Stimulated activated naive B cell treated with anti-CD40 and anti-IgM and Interleukin-4, amounts not matched to agents 10 μg/mL and 1 μg/mL and 100 μg/mL, for 72 hours (primary cell): ENCODE measurements at places on chromosomes 4 and X.

DNA sequence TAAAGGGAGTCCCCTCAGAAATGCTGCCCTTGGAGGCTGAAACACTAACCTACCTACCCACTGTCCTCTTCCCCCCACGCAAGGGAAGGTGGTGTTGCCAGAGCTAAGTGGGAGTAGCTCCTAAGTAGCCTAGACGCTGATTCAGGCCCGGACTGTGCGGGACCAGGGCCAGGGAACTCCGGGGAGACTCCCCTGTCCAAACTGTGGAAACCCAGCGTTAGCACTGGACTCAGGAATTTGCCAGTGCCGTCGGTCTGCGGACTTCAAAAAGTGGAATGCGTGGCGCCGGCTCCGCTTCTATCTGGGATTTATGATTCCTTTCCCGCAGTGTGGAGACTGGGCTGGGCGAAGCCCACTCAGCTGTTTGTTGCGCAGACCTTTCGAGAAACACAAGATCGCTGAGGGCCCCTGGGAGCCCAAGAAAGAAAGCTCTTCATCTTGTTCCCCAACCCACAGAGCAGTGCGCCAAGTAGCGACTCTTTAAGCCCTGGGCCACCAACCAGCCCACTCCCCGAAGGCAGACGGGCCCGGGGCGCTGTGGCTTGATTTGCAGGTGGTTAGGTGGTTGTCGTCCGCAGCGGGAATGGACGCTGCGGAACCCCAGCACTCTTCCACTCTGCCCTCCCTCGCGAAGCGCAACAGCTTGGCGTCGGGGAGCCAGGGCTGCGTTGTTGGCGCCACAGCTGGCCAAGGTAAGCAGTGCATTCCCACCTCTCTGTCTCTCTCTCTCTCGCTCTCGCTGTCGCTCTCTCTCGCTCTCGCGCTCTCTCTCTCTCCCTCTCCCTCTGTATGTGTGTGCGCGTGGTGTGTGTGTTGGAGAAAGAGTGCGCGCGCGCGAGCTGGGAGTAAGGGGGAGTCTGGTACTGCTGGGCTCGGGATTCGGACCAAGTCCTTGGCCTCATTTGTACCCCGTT, 2.0 kb downstream of the TMEM255A start:
- DNase-seq = peak; percentile 57

DNA sequence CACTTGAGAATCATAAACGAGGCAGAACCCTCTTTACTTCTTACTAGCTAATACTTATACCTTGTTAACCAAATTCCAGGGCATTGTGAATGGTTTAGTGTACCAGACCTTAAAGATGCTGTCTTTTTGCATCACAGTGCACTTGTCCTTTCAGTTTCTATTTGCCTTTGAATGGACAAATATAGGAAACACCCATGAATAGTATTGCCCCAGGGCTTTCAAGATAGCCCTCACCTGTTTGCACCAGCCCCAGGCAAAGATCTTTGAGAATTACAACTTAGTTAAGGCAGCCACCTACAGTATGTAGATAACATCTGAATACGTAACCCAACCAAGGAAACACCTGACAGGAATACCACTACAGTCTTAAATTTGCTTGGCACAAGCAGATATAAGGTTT, 60.8 kb upstream of the CT45A1 start:
- DNase-seq = no peak

- no peak for DNase-seq
Measured at GRCh38 chrX:38060331-38060878, 54.1 kb downstream of the SYTL5 start.

- DNase-seq = no peak
Measured at GRCh38 chrX:49919617-49920016, 2.8 kb upstream of the CLCN5 start.

GRCh38 chrX:78517124-78517523, 142.0 kb downstream of the RTL3 start:
- peak; percentile 54 for DNase-seq

DNA sequence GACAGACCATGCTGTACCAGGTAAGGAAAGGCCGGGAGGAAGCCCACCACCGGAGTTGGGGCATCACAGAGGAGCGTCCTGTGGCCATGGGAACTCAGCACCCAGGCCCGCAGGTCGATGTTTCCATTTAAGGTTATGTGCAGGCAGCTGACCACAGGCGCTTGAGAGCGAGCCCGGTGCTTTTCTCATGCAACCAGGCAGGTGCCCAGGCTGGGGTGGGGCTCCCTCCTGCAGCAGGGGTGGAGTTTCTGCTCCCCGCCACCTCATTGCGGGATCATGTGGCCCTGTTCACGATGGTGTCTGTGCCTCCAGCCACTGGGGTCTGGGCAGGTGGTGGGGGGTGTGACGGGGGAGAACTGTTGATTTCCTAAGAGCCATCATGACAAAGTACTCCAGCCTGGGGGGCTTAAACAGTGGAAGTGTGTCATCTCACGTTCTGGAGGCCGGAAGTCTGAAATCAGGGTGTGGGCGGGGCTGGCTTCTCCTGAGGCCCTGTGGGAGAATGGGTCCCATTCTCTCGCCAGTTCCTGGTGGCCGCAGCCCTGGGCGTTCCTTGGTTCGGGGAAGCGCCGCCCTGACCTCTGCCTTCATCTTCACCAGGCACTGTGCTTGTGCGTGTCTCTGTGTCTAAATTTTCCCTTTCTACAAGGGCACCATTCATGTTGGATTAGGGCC, 60.9 kb downstream of the CPZ start:
- no peak for DNase-seq
